ENCODE measurements at places on chromosomes 4 and X.

GRCh38 chr4:70760662-70761061 is 38.9 kb downstream of the RUFY3 start:
- no peak for DNase-seq

DNA sequence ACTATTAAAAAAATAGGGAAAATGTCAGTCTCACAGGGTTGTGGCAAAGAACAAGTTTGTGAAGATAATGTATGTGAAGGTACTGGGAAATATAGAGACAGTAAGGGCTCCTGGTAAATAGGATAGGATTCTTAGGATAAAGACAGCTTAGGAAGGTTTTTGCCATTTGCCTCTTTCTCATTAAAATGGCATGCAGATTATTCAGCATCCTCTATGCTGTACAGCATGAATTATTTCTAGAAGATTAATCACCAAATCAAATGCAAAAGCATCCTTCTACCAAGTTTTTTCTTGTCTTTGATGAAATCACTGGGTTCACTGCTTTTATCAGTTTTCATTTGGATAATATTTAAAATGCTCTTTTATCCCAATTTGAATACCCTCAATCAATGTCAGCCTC is 142.8 kb downstream of the NDST3 start:
- no peak for DNase-seq

DNA sequence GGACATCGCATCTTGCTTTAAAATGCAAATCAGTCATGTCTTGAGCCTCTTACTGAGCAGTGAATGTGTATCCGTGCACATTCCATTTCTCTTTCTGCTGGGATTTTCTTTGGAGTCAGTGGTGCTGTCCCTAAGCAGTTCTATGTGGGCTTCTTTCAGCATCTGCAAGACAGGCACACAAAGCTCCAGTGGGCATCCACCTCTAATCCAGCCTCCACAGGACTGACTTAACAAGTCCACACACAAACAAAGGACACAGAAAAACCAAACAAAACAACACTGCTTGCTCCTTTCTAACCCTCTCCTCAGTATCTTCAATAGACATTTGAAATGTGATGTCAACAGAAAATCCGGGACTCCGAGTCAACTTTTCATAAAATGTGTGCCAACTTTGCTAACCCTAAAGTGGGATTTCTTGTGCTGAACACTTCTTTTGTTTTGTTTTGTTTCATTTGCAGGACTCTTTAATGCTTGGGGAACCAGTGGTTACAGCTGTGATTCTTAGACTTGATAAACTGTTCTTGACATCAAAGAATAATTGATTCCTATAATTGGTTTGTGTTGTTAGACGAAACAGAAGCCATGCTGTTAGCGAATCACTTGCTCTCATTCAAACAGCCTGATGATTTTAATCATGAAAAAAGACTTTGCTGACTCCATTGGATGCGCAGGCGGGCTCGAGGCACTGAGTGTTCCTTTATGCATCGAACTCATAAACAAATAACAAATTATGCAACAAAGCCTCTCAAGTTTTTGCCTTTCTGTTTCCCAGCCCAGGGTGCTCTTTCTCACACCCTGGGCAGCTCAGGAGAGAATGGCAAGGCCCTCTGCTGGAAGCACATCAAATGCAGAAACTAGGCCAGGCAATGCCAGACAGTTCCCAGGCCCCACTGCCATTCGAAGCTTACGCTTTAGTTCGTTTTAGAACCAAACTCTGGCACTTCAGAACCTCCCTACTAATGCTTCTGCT is 20.1 kb downstream of the ETNPPL start:
- no peak for DNase-seq

DNA sequence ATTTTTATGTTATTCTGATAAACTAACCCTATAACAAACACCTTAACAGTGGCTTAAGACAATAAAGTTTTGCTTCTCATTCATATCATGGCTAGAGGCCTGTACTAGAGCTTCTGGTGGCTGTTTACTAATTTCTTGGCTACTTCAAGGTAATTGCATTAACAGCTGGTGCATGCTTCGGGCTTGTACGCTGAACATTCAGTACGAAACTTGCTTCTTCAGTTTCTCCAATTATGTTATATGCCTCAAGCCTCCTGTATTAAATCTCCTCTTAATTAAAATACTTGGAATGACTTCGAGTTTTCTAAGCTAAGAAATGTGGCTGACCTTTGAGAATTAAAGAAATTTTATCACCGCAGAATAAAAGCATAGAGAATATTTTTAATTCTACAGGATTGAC is 138.9 kb upstream of the TRAM1L1 start:
- DNase-seq, result no peak

DNA sequence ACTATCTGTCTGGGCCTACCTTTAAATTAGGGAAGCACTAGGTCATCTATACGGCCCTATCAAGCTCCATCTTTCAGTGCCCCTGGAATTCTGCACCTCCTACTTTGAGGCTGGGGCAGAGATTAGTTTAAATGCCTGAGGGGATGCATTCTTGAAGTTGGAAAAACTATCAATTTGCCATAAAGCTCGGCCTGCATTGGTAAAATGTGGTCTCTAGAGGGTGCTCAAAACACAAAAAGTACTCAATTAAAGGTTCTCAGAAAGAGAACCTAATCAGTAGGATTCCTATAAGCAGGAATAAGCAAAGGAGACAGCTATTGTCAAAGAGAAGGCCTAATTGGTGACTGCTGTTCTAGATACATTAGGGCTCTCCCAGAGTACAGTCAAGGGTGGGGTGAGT is 111.7 kb downstream of the AMER1 start:
- no peak for DNase-seq

- DNase-seq, result no peak
Measured at GRCh38 chr4:143185253-143186107, 763 bp downstream of the USP38 start.

- no peak for DNase-seq
Measured at GRCh38 chrX:41737065-41737464, 13.1 kb downstream of the GPR82 start.

DNA sequence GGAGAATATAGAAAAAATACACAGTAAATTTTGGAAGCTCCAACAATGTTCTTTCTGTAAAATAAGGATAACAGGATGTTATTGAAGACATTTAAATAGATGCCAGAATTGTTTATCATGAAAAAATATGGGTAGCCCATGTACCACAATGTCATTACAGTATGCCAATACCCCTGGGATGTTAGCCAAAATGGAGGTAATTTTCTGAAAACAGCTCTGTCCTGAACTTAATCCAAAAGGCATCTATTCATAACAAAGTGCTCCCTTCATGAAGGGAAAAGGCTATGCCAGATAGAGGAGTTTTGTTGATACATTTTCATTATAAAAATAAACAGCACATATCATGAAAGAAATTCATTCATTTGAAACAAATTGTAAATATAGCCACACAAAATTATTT is 1902.6 kb upstream of the AGA start:
- DNase-seq, result no peak

DNA sequence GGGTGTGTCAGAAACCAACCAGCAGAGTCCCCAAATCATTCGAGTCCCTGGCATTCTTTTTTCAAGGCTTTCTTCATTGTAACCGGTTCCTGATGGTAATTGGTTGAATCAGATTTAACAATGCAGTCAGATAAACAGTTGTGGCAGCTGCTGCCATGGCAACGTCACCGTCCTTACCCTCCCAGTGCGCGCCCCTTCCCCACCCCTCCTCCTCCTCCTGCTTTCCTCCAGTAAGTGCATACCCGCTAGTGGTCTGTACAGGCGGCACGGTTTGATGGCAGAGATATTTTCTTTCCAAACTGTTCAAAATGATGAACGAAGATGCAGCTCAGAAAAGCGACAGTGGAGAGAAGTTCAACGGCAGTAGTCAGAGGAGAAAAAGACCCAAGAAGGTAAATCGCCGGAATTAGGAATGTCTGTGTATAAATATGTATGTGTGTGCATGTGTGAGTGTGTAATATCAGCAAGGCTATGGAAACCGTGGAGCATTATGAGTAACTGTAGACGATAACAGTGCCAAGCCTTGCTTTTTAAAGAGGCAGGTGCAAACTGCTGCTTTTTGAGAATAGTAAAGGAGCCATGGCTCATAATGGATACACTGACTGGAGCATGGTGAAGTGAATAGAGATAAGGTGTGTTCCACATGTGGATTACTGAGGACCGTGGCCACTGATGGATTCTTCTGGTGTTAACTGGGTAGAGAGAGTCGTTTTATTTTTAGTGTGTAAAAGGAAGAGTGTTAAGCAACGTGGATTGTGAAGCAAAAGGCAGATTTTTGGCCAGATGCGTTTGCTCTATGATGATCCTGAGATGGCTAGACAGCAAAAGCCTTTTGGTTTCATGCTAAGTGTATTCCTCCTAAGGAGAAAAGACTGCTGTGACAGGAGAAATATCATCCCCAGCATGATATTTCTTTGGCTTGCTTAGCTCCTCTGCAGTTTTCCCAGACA is at the start of gene ANK2:
Gene ANK2, plus strand, starts transcription at position 233 of the 950 bp plus-strand sequence. Its CDS starts 76 bp downstream, at position 309.
- no peak for DNase-seq

GRCh38 chr4:73683033-73683432 is 57.3 kb upstream of the CXCL8 start:
- no peak for DNase-seq

GRCh38 chr4:1407657-1408333 is 1.6 kb upstream of the NKX1-1 start:
- DNase-seq, result no peak

GRCh38 chr4:172369471-172369959 is 556.3 kb downstream of the GALNTL6 start:
- DNase-seq, result no peak

GRCh38 chrX:10414862-10415261 is 205.5 kb downstream of the MID1 start:
- DNase-seq, result no peak

- no peak for DNase-seq
Measured at GRCh38 chr4:79603681-79604080, 195.7 kb upstream of the GK2 start.

DNA sequence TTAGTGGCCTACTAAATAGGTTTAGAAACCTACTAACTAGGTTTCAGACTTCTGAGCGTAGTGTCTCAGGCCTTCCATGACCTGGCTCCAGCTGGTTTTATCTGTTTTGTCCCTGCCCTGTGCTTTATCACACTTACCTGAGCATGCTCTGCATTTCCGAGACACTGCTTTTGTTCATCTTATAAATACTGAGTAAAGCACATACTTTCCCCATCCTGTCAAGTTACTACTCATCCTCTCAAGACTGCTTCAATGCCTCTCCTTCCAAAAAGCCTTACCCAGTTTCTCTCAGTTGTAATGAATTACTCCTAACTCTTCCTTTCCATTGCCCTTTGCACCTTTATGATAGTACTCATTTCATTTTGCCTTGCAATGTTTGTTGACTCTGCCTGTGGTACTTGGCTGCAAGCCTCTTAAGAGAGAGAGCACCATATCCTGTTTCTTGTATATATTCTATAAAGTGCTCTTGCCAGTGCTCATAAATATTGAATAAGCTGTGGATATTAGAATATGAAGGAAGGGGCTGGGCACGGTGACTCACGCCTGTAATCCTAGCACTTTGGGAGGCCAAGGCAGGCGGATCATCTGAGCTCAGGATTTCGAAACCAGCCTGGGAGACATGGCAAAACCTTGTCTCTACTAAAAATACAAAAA is 34.4 kb downstream of the SLAIN2 start:
- no peak for DNase-seq

GRCh38 chrX:103254171-103254824 is 657 bp downstream of the TCEAL8 start:
- no peak for DNase-seq

DNA sequence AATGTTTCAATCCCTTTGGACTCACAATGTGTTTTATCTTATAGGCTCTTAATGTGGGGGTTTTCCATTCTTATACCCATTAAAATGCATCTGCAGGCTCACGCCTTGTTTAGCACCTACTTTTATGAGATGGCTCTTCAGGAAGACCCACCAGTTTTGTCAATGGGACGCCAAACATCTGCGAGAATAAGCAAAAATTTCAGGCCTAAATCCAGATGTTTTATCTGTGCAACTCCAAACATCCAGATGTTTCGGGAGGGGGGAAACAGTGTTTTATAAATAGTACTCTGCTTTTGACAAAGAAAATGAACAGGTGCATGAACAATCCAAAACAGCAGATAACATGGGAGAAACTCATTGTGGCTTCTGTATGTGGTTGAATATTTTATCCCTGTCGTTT is 342.8 kb downstream of the DHX15 start:
- no peak for DNase-seq

- no peak for DNase-seq
Measured at GRCh38 chr4:72484981-72485380, 84.0 kb downstream of the ADAMTS3 start.

- no peak for DNase-seq
Measured at GRCh38 chr4:39822662-39823061, 124.7 kb downstream of the UBE2K start.

DNA sequence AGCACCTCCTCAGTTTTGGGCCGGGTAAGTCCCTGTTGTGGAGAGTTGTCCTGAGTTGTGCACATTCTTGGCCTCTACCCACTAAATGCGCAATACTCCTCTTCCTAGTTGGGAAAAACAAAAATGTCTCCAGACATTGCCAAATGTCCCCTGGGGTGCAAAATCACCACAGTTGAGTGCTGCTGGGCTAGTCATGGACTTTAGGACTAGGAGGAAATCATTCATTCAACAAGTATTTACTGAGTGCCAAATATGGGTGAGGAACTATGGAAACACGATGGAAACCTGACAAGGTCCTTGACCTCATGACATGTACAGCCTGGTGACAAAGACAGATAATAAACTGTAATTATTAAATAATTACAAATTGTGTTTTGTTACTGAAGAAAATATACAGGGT is 71.6 kb downstream of the STX18 start:
- no peak for DNase-seq

DNA sequence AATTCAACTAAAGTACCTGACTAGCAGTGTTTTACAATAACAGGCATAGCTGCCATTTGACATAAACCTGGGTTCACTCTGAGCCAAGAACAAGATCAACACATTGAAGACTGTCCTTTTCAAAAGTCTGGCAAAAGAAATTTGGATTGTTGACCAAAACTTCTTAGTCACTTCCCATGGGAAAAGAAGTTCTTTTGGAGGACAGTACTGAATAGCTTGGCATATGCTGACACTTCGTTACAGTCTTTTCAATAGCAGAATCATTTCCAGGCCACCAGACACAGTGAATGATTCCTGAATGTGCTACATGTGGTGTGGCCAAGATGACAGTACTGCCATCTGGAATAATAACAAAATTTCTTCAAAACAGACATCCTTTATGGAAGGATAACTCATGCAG is 560.3 kb downstream of the GRID2 start:
- DNase-seq, result no peak

DNA sequence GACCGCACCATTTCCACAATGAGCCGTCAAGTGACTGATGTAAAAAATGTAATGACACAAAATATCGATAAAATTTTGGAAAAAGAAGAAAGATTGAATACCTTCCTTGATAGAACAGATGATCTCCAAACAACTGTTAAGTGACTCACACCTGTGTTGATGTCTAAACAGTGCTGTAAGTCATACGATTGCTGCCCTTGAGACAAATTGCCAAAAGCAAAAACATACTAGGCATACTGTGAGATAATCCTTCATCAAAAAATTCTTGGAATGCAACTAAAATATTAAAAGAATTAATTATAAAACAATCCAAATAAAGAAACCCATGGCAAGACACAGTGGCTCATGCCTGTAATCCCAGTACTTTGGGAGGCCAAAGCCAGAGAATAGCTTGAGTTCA is 53.4 kb downstream of the HNRNPD start:
- DNase-seq, result no peak

- DNase-seq, result no peak
Measured at GRCh38 chr4:8552024-8552423, 28.2 kb upstream of the GPR78 start.

- no peak for DNase-seq
Measured at GRCh38 chr4:129328162-129328561, 232.2 kb downstream of the C4orf33 start.

- DNase-seq, result no peak
Measured at GRCh38 chr4:143251348-143251747, 66.6 kb downstream of the USP38 start.
